ENCODE measurements at places on chromosomes 5 and 9.

DNA sequence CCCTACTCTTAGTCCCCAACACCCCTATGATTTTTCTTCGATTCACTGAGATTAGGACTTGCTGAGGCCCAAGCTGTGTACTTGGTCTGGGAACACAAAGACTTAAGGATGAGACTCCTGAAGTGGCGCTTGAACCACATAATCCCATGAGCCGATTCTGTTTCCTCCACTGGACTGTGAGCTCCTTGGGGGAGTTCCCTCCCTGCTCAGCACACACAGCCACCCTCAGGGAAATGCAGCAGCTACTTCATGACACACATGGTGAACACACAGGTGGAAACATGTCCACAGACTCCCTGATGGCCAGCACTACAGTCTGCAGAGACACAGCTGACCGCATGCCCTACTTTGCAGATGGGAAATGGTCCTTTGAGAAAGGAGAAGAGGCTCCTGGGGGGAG is 101.1 kb downstream of the C5orf15 start:
- DNase-seq = no peak

- no peak for DNase-seq
Measured at GRCh38 chr9:97900738-97901565, 21.3 kb downstream of the TRMO start.

- DNase-seq = no peak
Measured at GRCh38 chr9:7961076-7961475, 161.5 kb upstream of the DMAC1 start.

GRCh38 chr9:109050444-109050843 is 37.1 kb upstream of the CTNNAL1 start:
- DNase-seq = no peak

DNA sequence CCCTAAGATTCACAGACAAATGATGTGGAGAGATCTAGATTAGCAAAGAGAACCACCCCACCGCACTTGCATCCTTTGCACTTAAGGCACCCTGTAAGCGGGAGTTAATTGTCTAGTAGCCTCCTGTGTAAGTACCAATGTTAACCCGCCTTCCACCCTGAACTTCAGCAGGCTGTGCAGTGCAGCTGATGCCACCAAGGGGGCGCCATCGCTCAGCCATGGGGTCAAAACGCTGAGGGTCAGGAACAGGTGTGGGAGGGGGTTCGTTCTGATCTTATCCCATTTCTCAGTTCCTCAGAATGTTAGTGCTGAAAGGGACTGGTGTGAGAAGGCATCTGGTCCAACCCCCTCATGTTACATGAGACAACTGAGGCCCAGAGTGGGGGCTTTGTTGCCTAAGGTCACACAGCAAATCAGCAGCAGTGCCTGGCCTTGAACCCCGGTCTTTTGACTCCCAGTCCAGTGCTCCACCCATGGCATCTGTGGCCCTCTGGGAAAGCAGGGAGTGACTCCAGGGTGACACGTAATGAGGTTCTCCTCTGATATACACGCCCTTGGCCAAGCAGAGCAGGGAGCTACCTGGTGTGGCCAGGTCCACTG is 57.3 kb downstream of the CYFIP2 start:
- no peak for DNase-seq

GRCh38 chr9:120857481-120857880 is 14.8 kb upstream of the PSMD5 start:
- DNase-seq = no peak

GRCh38 chr9:72480921-72481320 is 40.5 kb upstream of the TMC1 start:
- no peak for DNase-seq

DNA sequence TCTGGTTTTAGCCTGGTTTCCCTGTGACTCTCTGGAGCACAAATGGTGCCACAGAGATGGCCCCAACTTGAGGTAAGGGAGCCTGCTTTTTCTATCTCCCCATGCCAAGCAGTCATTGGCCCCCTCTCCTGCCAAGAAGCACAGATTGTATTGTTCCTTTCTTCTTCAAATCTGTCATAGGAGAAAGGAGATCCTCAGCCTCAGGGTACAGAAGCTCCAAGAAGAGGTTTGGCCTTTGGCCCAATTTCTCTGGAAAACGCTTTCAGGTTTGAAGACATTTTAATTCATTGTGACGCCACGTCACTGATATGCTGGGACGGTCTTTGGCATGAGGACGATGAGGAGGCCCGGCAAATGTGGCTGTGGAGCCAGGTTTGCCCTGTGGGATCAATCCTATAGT is 29.2 kb upstream of the PANK3 start:
- no peak for DNase-seq

GRCh38 chr9:114276908-114277821 is 45.7 kb upstream of the ORM1 start:
- no peak for DNase-seq

DNA sequence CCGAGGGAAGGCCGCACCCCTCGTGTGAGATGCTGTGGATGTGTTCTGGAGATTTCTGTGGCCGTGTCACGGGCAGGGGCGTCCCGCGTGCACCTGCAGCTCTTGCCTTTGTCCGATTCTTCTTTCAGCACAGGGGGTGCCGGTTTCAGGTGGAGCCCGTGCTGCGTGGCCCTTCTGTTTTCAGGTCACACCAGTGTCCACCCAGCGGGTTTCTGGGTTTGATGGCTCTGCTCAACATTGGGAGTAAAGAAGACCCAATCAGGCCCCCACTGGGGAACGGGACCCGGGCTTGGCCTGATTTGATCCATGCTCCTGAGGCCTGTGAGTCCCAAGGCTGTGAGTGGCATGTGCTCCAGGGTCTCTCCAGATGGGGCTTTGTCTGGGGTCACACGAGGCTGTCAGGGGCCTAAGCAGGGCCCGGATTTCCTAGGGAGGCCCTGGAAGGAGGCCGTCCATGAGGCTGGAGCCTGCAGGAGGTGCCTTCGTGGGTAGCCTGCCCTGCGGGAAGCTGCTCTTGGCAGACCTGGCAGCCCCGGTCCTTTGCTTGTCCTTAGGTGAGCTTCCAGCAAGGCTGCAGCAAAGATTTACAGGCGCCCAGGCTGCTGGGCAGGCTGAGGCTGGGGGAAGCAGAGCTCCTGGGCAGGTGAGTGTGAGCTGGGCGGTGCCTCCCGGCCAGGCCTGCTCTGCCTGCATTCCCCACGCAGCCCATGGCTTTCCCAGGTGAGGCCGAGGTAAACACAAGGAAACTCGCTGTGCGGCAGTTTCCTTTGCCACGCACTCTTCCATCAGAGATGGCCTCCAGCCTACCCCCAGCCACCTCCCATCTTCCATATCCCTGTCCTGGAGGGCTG is 12.8 kb downstream of the MRPL36 start:
- DNase-seq = no peak

- DNase-seq = no peak
Measured at GRCh38 chr5:175902026-175902425, 30.6 kb downstream of the CPLX2 start.

- DNase-seq = no peak
Measured at GRCh38 chr5:173099461-173099860, 43.3 kb downstream of the CREBRF start.

- no peak for DNase-seq
Measured at GRCh38 chr5:83360573-83360972, 111.0 kb upstream of the VCAN start.

GRCh38 chr5:42858687-42859086 is 47.0 kb upstream of the SELENOP start:
- DNase-seq = no peak
